T-helper 17 cell (primary cell): ENCODE measurements at places on chromosomes 7 and 10.

GRCh38 chr10:103618575-103619423, 125.3 kb downstream of the NEURL1 start:
- no peak overlapping the region for H3K27ac ChIP-seq
- DNase-seq, result no peak
- H3K27me3 ChIP-seq, result no peaks in the 10 kb centered on the region
- H3K36me3 ChIP-seq, result peaks cover 4% of the 10 kb centered on the region

GRCh38 chr7:83769407-83769806, 120.5 kb upstream of the SEMA3E start:
- H3K4me3 ChIP-seq, result no peak overlapping the region
- DNase-seq, result no peak
- H3K36me3 ChIP-seq, result no peaks in the 10 kb centered on the region
- H3K27ac ChIP-seq, result no peak overlapping the region
- no peaks in the 10 kb centered on the region for H3K4me1 ChIP-seq

DNA sequence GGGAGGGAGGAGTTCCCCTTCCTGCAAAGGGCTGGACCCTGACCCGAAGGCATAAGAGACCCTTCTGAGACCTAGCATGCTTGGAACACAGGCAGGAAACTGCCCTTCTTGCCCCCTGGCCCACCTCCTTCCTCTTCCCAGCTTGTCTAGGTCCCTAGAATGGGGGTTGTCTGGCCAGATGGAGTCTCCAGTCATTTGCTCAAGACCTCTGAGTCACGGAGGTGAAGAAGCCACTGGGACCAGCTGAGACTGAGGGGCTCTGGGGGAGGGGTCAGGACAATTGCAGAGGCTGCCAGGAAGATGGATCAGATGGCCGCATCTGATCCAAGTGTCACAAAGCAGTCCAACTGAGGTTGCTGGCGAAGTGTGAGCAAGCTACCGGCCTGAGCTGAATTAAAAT, 46.2 kb downstream of the COL13A1 start:
- no peak overlapping the region for H3K27ac ChIP-seq
- DNase-seq, result no peak
- peaks cover 2% of the 10 kb centered on the region for H3K4me1 ChIP-seq
- peaks cover 2% of the 10 kb centered on the region for H3K36me3 ChIP-seq

DNA sequence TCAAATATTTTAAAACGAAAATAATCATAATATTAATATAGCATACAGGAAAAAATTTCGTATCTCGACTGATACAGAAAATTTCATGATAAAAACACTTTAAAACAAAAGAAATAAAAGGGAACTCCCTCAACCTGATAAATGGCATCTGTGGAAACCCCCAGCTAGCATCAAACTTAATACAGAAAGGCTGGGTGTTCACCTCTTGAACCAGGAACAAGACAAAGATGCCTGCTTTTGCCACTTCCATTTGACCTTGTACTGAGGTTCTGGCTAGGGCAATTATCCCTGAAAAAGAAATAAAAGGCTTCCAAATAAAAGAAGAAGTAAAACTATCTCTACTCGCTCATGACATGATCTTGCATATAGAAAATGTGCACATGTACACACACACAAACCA, 2.5 kb upstream of the ALOX5 start:
- peaks cover 28% of the 10 kb centered on the region for H3K4me1 ChIP-seq
- H3K27ac ChIP-seq, result no peak overlapping the region
- peaks cover 2% of the 10 kb centered on the region for H3K36me3 ChIP-seq
- H3K27me3 ChIP-seq, result peaks cover 7% of the 10 kb centered on the region
- no peak for DNase-seq

- H3K4me3 ChIP-seq, result no peak overlapping the region
- no peak overlapping the region for H3K27ac ChIP-seq
- no peaks in the 10 kb centered on the region for H3K36me3 ChIP-seq
Measured at GRCh38 chr10:63003816-63004453, 129.2 kb upstream of the NRBF2 start.

GRCh38 chr10:116723428-116724281, 18.7 kb downstream of the HSPA12A start:
- H3K27ac ChIP-seq, result no peak overlapping the region
- DNase-seq, result peak; percentile 51
- peaks cover 77% of the 10 kb centered on the region for H3K27me3 ChIP-seq
- H3K4me1 ChIP-seq, result peaks cover 45% of the 10 kb centered on the region
- H3K36me3 ChIP-seq, result no peaks in the 10 kb centered on the region

- DNase-seq, result no peak
- no peak overlapping the region for H3K4me3 ChIP-seq
- peaks cover 3% of the 10 kb centered on the region for H3K4me1 ChIP-seq
- H3K27ac ChIP-seq, result no peak overlapping the region
- H3K27me3 ChIP-seq, result no peaks in the 10 kb centered on the region
Measured at GRCh38 chr7:106626376-106627164, 34.4 kb downstream of the CCDC71L start.

DNA sequence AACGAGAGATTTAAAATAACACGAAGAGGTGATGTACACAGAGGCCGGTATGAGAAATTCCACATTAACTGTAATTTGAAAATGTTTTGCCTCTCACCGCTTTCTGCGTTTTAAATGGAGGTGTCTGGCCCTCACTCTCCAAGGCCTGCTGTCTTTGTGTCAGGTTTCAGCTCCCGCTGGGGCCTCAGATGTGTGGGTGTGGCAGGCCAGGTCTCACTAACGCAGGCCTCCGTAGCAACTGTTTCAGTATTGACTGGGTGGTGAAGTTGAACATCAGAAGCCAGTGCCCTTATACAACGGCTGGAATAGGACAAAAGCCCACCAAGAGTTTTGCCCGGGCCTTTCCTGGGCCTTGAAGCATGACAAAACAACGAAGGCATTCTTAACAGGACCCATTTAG, 303.1 kb downstream of the ADARB2 start:
- no peak overlapping the region for H3K27ac ChIP-seq
- no peaks in the 10 kb centered on the region for H3K36me3 ChIP-seq
- no peak for DNase-seq
- no peak overlapping the region for H3K4me3 ChIP-seq

GRCh38 chr7:44094365-44094764, 9.8 kb upstream of the AEBP1 start:
- H3K27ac ChIP-seq, result no peak overlapping the region
- no peak for DNase-seq
- no peaks in the 10 kb centered on the region for H3K36me3 ChIP-seq
- no peak overlapping the region for H3K4me3 ChIP-seq
- peaks cover 15% of the 10 kb centered on the region for H3K27me3 ChIP-seq
- H3K4me1 ChIP-seq, result peaks cover 10% of the 10 kb centered on the region

- H3K4me3 ChIP-seq, result no peak overlapping the region
- DNase-seq, result no peak
- H3K4me1 ChIP-seq, result peaks cover 3% of the 10 kb centered on the region
- no peak overlapping the region for H3K27ac ChIP-seq
- no peaks in the 10 kb centered on the region for H3K27me3 ChIP-seq
Measured at GRCh38 chr7:69696054-69696591, 97.8 kb downstream of the AUTS2 start.

DNA sequence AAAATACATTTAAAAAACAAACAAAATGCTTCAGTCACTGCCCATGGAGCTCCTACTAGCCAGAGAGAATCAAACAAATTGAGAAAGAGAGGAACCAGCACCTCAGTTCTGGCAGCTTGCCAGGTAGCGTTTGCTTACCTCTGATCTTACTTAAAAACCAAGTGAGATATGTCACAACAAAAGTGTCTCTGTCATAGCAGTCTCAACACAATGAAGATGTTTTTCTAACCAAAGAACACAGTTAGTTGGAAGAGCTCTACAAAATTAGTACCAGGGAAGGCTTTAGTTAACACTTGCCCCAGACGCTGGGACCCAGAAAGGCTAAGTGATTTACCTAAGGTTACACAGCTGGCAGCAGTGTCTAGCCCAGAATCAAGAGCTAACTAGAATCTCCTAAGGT, 3.4 kb downstream of the DOCK4 start:
- DNase-seq, result no peak
- peaks cover 31% of the 10 kb centered on the region for H3K4me1 ChIP-seq
- H3K27me3 ChIP-seq, result peaks cover 60% of the 10 kb centered on the region
- H3K36me3 ChIP-seq, result peaks cover 6% of the 10 kb centered on the region
- H3K4me3 ChIP-seq, result no peak overlapping the region
- no peak overlapping the region for H3K27ac ChIP-seq

DNA sequence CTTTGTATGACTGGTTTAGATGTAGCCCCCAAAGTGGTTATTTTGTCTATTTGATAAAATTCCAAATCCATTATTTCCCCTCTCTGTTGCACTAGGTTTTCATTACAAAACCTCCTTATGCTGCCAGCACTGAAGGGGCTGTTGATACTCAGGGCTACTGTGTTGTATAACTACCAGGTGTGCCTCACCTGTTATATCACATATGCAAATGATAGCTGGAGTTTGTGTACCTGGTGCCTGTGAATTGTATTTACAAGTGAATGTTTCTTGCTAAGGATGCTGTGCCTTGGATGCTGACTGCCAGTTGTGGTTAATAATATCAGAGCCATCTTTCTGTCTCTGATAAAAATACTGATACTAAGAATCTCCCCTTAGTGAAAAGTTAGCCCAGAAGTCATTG, 84.8 kb upstream of the CCDC6 start:
- no peak overlapping the region for H3K4me3 ChIP-seq
- peaks cover 3% of the 10 kb centered on the region for H3K36me3 ChIP-seq
- H3K4me1 ChIP-seq, result peaks cover 4% of the 10 kb centered on the region
- no peak for DNase-seq
- H3K27ac ChIP-seq, result peak overlapping the region; percentile 35

GRCh38 chr10:3803295-3803926, 18.4 kb upstream of the KLF6 start:
- peak overlapping the region; percentile 71 for H3K4me3 ChIP-seq
- H3K27me3 ChIP-seq, result no peaks in the 10 kb centered on the region
- no peaks in the 10 kb centered on the region for H3K36me3 ChIP-seq
- no peak for DNase-seq
- no peak overlapping the region for H3K27ac ChIP-seq

DNA sequence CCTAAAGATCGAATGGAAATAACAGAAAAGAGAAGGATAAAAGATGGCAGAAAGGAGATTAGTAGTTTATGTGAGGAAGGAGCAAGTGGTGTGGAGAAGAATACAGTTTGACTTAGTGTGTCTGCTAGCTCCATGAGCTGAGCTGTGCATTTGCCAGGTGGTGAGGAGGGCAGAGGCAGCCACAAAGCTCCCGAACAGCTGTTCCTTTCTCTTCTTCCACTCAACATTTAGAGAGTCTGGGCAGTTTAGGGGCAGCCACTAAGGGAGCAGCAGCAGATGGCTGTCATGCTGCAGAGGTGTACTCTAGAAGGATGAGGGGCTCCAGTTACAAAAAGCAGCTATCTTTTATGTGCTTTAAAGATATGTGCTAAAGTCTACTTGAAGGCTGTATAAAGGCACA, 674.4 kb downstream of the GRM8 start:
- no peaks in the 10 kb centered on the region for H3K4me1 ChIP-seq
- no peak overlapping the region for H3K4me3 ChIP-seq
- no peak for DNase-seq
- no peak overlapping the region for H3K27ac ChIP-seq

DNA sequence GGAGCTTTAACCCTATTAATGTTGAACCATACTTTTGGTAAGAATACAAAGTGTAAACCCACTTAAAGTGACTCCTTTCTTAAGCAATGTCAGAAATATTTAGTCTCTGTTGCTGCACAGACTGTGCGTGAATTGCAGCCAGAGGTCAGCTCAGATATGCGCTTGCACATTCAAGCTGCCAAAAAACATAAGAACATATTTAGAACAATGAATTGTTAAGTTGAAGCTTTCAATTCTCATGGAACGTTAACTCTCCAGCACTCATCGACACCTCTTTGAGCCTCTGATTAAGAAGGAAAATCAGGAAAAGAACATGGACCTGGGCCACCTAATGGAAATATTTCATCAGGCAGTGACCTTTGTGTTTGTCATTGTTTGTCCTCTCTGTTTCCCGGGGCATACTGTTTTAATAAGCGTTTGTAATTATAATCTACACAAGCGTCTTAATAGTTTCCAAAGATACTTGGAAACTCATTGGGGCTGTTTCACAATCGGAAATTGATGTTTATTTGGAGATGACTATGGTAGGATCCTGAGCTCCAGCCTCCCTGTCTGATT, 193.0 kb upstream of the CELF2 start:
- H3K27me3 ChIP-seq, result peaks cover 52% of the 10 kb centered on the region
- no peaks in the 10 kb centered on the region for H3K36me3 ChIP-seq
- DNase-seq, result no peak
- H3K4me3 ChIP-seq, result no peak overlapping the region
- H3K27ac ChIP-seq, result no peak overlapping the region
- H3K4me1 ChIP-seq, result peaks cover 2% of the 10 kb centered on the region

DNA sequence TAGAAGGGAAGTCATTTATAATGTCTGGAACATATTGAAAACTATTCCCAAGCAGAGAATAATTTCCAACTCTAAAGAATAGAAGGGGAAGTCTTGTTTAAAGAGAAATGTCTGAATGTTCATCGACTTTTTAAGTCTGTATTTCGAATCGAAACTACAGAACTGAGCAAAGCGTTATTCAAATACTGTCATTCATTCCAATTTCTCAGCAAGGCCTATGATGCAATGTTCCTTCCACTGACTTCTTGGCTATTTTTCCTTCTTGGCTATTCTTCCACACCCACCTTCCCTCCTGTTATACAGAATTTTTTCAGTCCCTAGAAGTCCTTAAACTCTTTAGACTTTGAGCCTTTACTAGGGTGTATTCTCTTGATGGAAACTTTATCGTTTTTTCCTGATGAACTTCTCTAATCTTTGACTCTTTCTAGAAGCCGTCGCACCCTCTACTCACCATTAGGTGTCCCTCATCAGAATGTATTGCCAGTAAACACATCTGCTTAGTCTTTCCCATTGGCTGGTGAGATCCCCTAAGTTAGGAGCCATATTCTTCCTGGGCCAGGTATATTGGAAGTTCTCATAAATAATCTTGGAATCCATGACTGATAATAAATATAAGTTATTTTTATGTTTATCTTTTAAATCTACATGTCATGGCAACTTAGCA, 235.7 kb upstream of the CCDC6 start:
- no peak for DNase-seq
- H3K36me3 ChIP-seq, result peaks cover 8% of the 10 kb centered on the region
- peaks cover 2% of the 10 kb centered on the region for H3K4me1 ChIP-seq
- H3K27ac ChIP-seq, result no peak overlapping the region

- DNase-seq, result no peak
- H3K27me3 ChIP-seq, result no peaks in the 10 kb centered on the region
- H3K4me1 ChIP-seq, result peaks cover 13% of the 10 kb centered on the region
- H3K36me3 ChIP-seq, result no peaks in the 10 kb centered on the region
Measured at GRCh38 chr7:98222533-98223195, 11.4 kb downstream of the BHLHA15 start.

DNA sequence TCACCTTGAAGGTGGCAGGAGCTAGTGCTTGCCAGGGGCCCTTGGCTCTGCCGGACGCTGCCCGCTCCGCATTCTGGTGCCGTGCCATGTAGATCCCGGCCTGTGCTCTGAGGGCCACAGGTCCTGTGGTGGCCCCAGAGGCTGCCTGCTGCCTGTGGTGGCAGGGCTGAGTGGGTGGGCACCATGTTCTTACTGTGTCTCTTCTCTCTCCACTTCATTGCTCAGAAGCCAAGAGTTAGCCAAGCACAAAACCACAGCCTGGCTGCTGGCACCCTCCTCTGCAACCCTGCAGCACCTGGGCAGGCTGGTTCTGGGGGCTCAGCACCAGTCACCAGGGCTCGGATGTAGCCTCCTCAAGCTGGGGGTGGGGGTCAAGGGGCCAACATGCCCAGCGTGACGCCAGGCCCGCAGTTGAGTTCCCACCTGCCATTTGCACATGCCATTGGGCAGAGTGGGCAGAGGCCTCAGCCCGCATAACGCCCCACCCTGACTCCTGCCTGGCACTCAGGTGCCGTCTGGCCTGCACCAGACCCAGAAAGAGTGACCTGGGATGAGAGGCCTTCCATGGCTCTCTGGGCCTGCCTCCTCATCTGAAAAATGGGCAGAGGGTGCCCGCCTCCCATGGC, 16.3 kb downstream of the ZMIZ1 start:
- H3K27ac ChIP-seq, result no peak overlapping the region
- peaks cover 47% of the 10 kb centered on the region for H3K4me1 ChIP-seq
- no peak for DNase-seq
- no peak overlapping the region for H3K4me3 ChIP-seq
- H3K36me3 ChIP-seq, result peaks cover 2% of the 10 kb centered on the region
